ENCODE measurements at places on chromosomes 2 and 18.

GRCh38 chr2:240952496-240953246 lies 45.7 kb upstream of the SNED1 start:
- DNase-seq: no peak

DNA sequence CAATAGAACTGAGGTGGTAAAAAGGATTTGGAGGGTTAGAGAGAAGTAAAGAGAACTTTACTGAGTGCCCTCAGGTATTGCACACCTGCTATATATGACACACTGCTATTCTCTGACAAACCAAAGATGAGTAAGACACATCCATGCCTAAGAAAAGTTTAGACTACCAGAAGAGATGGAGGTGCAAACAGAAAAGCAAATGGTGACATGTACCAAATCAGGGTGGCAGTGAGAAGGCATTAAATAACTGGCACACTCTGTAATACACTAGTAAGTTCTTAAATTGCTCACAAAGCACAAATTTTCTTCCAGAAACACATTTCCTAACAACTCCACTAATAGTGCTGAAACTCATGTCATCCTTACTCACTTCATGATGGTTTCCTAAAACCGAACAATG lies 88.6 kb downstream of the KCTD18 start:
- no peak for DNase-seq

- DNase-seq: no peak
Measured at GRCh38 chr2:219122202-219122980, 38.2 kb downstream of the NHEJ1 start.

GRCh38 chr2:233711312-233712008 lies 1.2 kb upstream of the UGT1A5 start:
- peak; percentile 29 for DNase-seq

DNA sequence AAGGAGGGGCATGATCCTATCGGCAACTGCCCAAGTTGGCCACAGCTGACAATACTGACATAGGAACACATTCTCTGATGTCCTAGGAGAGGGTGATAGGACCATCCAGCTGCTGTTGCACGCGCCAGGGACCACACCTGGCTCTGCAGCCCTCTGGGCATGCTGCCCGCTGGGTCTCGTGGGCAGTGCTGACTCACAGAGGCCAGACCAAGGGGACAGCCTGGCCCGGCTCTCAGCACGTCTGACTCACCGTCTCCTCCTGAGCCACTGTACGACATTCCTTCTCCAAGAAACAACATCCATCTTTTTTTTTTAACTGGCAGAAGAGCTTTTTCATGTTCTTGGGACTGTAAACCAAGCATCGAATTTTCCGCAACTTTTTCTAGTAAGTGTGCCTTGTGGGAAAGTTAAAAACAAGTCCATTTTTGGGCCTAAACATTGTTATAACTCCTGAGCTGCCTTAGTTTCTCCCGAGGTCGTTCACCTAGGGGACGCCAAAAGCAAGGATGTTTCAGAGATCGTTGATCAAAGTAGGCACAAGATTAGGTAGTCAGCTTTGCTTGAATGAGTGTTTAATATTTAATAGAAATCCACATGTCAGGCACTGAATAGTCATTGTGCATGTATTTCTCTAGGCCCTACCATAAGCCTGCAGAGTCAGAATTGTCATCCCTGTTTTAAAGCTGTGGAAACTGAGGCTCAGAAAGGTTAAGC lies 100.3 kb downstream of the TTC32 start:
- no peak for DNase-seq

DNA sequence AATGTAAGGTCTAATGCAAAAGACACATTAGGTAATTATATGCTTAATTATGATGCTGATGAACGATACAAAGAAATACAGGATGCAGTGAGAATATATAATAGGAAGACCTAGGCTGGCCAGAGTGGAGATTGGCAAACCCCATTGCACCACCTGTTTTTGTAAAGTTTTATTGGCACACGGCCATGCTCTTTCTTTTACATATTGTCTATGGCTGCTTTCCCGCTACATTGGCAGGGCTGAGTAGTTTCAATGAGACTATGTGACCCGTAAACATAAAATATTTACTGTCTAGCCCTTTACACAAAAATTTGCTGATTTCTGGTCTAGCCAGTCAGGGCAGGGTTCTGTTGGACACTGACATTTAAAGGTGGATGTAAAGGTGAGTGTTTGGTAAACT lies 5.4 kb downstream of the SEC11C start:
- no peak for DNase-seq

GRCh38 chr2:133892352-133892913 lies 324.2 kb upstream of the NCKAP5 start:
- DNase-seq: no peak

DNA sequence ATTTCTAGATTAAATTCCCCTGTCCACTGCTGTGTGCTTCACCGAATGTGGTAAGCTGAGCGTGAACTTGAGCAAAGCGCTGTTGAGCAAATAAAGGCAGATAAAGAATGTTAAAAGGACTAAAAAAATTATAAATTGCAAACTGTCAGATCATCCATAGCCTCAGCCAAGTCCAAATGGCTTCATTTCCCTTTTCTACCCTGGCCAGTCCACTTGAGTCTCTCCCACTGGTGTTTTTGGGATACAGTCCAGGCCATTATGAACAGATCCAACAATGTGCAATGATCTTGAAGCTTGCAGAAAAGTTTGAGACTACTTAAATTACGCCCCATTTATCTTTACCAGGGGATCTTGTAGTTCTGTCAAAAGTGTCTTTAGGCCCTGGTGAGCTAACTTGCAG lies 254.6 kb upstream of the PIK3C3 start:
- DNase-seq: no peak

GRCh38 chr2:186126181-186126580 lies 359.9 kb upstream of the ZC3H15 start:
- DNase-seq: no peak

All from C1 segment of cervical spinal cord (tissue), 14 donors.